Activated CD4-positive, alpha-beta memory T cell treated with anti-CD3 and anti-CD28 coated beads for 36 hours (primary cell): ENCODE measurements at places on chromosomes 6 and 20. TPM values are rescaled to one million over a fixed set of nuclear protein-coding genes. Genes with fewer than 3 reads are reported as not detected.

DNA sequence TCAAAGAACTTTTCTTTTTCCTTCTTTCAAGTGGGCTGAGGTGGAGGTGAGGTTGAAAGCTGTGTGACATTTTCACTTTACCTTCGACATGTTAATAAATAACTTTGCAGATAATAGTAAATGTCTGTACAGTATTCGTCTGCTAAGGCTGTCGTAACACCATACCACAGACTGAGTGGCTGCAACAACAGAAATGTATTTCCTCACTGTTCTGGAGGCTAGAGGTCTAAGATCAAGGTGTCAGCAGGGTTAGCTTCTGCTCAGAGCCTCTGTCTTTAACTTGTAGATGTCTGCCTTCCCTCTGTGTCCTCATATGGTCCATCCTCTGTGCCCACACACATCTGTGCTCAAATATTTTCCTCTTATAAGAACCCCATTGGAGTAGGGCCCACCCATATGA lies 14.9 kb downstream of the PHACTR2 start:
- DNase-seq: no peak

GRCh38 chr6:16028966-16029365 lies 99.9 kb upstream of the MYLIP start:
- peak; percentile 25 for DNase-seq

DNA sequence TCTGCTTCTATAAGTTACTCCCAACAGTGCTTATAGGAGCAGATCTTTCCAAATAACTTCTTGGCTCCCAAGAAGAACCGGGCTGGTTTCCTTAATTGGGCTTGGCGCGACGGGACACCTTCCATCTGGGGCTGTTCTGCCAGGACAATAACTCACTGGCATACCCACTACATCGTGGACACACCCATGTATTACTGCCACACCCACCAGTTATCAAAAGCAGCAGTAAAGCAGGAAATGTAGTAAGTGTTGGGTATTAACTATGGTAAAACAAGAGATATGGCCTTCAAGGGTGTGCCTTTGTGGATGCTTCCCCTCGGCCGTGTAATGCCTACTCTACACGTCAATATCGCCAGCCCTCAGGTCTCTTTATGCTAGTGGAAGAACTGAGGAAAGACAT lies 24.7 kb downstream of the CNKSR3 start:
- DNase-seq: no peak

DNA sequence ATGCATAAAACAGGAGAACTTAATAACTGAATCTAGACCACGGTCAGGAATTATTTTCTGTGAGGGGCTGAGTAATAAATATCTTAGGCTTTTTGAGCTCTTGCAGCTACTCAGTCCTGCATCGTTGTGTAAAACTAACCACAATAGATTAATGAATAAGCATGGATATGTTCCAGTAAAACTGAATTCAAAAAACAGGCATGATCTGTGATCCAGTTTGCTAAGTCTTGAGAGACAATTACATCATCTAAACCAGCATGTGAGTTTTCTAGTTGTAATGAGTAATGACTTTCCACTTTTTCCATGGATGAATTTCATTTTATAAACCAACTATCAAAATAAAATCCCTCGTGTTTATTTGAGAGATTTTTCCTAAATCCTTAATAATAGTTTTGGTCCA lies 336.8 kb downstream of the RFPL4B start:
- DNase-seq: no peak

DNA sequence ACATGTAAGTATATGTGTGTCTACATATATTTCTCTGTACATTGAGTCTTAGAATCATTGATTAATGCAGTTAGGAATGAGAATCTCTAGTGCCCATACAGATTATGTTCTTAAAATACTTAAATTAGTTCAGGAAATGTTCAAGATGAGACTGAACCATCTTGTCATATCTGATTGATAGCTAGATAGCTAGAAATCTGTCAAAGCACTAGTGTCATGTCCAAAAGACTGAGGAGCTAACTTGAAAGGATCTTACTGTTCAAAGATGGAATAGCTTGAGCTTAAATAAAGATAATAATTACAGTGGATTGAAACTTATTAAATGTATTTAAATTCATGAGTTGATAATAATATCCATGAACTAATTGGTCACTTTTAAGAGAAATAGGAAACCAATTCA lies 191.7 kb upstream of the TCF21 start:
- DNase-seq: no peak

The DEFB118 gene
- total RNA-seq: not detected

GRCh38 chr6:139871165-139871710 lies 496.8 kb upstream of the CITED2 start:
- DNase-seq: no peak

GRCh38 chr6:44701038-44701636 lies 313.6 kb downstream of the CDC5L start:
- peak; percentile 30 for DNase-seq

GRCh38 chr20:58869662-58870227 lies 17.2 kb downstream of the GNAS start:
- DNase-seq: no peak

The NKX2-4 gene
- total RNA-seq: not detected

GRCh38 chr6:138512609-138513008 lies 13.3 kb upstream of the NHSL1 start:
- DNase-seq: no peak

The ASF1A gene
- 32.7 TPM for total RNA-seq

The OR2H1 gene
- not detected for total RNA-seq

DNA sequence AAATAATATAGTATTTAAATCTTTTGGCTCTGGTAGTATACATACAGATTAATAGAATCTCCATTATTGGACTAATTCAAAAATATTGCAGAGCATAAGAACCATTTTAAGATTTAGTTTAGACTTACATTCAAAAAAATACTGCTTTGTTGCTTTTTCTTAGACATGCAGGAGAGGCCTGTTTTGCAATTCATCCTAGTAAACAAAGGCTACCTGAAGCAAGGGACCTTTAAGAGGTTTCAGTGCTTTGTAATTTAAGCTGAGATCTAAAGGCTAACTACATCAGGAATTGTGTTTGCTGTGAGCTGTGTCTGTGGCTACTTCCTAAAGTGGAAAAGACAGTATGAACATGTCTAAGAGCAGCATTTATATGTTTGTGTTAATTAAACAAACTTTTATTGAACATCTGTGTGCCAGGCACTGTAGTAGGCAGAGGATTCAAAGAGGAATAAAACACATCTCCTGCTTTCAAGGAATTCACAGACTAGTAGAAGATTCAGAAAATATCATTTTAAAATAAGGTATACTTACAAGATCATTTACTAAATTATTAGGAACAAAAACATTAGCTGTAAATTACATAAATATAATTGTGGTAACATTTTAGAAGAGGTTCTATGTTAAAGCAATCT lies 29.1 kb upstream of the CALHM6 start:
- DNase-seq: no peak
